Peyer's patch (tissue), 4 donors: ENCODE measurements at places on chromosomes 7 and 10.
A peak's percentile ranks its signal among the peaks of the same experiment; 100 is the strongest.

DNA sequence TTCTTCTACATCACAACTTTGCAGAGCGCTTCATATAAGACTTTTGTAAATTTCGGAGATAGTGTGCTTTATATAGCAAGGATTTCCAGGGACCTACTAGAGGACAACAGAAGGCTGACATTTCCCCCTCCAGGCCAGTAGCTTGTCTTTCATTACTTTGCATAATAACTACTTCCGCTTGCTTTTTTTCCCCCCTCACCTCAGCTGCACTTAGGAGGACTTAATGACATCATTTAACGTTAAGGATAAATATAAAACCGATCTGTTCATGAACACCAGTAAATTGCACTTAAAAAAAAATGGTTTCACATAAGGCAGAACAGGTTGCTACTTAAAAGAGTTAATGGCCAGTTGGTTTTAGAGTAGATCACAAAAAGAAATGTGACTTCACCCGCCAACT is 172.3 kb downstream of the AUTS2 start:
- DNase-seq = no peak
- no peaks in the 10 kb centered on the region for H3K27me3 ChIP-seq
- no peaks in the 10 kb centered on the region for H3K4me1 ChIP-seq
- no peak overlapping the region for H3K27ac ChIP-seq
- no peaks in the 10 kb centered on the region for H3K36me3 ChIP-seq

DNA sequence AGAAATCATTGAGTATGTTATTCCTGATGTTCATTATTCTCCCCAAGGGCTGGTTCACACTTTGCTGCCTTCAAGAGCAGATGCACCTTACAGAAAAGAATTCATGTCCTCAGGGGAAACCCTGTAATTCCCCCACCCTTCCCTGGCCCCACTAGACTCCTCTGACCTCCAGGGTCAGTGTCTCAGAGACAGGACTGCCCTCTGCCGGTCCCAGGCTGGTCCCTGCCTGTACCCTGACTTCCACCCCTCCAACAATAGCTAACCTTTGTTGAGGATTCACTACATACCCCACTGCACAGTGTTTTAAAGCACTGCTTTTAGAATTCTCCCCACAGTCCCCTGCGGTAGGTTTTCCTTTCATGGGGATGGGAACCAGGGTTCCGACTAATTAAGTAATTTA is 4.4 kb upstream of the SEPHS1 start:
- no peak overlapping the region for H3K4me3 ChIP-seq
- no peaks in the 10 kb centered on the region for H3K27me3 ChIP-seq
- no peak overlapping the region for H3K27ac ChIP-seq

DNA sequence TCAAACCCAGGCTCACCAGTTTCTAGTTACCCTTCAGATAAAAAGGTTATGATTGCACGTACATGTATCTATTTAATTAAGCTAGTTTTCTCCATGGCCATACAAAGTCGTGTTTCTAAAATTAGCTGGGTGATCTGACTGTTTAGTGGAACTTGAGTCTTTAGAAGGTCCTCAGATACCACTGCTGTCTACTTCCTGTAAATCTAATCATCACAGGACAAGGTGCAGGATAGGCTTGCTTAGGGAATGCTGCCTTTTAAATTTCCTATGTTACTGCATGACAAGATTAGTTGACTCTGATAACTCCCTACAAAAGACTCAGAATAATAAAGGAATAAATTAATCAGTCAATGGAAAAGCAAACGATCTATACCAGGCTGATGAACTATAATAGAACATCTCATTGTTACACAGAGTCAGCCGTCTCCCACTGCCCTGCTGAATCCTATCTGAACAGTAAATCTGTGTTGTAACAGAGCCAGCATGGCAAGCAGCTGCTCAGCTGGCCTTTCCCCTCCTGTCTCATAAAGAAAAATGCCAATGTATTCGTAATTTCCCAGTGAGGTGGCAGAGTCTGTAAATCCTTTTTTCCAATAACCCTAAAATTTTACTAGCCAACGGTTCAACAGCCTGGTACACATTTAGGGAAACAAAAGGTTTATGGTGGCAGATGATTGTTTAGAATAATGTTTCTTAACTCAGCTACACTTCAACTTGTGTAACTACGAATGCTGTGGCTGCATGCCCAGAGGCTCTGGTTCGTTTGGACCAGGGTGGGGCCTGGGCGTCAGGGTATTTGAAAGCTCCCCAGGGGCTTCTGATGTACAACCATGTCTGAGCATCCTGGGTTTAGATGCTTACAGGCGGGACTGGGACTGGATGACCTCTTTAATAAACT is 318.0 kb downstream of the PAXIP1 start:
- H3K36me3 ChIP-seq = no peaks in the 10 kb centered on the region
- H3K4me1 ChIP-seq = no peaks in the 10 kb centered on the region
- H3K27ac ChIP-seq = no peak overlapping the region

- no peaks in the 10 kb centered on the region for H3K36me3 ChIP-seq
- no peaks in the 10 kb centered on the region for H3K4me1 ChIP-seq
- H3K27ac ChIP-seq = no peak overlapping the region
- no peaks in the 10 kb centered on the region for H3K27me3 ChIP-seq
These were observed 82.6 kb upstream of the ASAH2 start for GRCh38 chr10:50333872-50334271.

GRCh38 chr10:44955413-44956070 is 4.1 kb upstream of the RASSF4 start:
- H3K36me3 ChIP-seq = no peaks in the 10 kb centered on the region
- H3K27ac ChIP-seq = no peak overlapping the region
- no peaks in the 10 kb centered on the region for H3K27me3 ChIP-seq
- DNase-seq = peak; percentile 65
- H3K4me3 ChIP-seq = no peak overlapping the region
- H3K4me1 ChIP-seq = no peaks in the 10 kb centered on the region

GRCh38 chr10:44949915-44950314 is 9.7 kb upstream of the RASSF4 start:
- no peak for DNase-seq
- H3K36me3 ChIP-seq = no peaks in the 10 kb centered on the region
- no peak overlapping the region for H3K4me3 ChIP-seq
- H3K27me3 ChIP-seq = no peaks in the 10 kb centered on the region

DNA sequence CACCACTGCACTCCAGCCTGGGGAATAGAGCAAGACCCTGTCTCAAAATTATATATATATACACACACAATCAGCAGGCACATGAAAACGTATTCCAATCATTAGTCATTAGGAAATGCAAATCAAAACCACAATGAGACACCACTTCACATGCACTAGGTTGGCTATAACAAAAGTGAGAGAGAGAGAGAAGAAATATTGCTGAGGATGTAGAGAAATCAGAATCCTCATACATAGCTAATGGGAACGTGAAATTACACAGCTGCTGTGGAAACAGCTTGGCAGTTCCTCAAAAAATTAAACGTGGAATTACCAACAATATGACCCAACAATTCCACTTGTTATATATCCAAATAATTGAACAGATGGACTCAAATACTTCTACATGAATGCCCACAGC is 43.3 kb upstream of the CNNM1 start:
- no peak overlapping the region for H3K4me3 ChIP-seq
- H3K27ac ChIP-seq = no peak overlapping the region
- H3K36me3 ChIP-seq = no peaks in the 10 kb centered on the region
- DNase-seq = no peak
- no peaks in the 10 kb centered on the region for H3K4me1 ChIP-seq
